ENCODE measurements at places on chromosomes 1 and 21.

DNA sequence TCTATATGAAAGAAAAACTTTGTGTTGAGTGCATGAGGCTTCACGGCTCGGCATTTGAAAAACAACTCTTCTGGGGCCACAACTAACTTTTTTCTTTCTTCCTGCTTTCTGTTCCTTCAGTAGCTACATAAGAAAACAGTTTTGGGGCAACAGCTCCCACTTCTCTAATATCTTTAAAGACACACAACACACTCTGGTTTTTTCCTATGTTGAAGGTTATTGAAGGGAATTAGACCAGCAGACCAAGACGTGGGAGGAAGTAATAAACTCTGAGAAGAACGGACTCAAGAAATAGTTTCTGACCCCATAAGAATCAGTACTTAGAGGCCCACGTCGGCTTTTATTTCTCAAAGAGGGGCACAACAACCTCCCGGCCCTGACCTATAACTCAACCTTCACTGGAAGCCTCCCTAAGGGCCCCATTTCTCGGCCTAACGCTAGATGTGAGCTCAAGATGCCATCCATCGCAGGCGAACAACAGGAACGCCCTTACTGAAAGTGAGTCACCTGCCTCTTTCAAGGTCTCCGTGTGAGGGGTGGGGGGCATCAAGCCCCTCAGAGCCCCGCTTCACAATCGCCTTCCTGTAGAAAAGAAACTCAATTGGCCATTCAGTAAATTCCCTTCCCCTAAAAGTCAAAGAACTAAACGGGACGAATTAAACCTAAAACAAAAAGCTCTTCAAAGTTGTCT lies 844 bp downstream of the ZMYM6 start:
- no peak for DNase-seq

DNA sequence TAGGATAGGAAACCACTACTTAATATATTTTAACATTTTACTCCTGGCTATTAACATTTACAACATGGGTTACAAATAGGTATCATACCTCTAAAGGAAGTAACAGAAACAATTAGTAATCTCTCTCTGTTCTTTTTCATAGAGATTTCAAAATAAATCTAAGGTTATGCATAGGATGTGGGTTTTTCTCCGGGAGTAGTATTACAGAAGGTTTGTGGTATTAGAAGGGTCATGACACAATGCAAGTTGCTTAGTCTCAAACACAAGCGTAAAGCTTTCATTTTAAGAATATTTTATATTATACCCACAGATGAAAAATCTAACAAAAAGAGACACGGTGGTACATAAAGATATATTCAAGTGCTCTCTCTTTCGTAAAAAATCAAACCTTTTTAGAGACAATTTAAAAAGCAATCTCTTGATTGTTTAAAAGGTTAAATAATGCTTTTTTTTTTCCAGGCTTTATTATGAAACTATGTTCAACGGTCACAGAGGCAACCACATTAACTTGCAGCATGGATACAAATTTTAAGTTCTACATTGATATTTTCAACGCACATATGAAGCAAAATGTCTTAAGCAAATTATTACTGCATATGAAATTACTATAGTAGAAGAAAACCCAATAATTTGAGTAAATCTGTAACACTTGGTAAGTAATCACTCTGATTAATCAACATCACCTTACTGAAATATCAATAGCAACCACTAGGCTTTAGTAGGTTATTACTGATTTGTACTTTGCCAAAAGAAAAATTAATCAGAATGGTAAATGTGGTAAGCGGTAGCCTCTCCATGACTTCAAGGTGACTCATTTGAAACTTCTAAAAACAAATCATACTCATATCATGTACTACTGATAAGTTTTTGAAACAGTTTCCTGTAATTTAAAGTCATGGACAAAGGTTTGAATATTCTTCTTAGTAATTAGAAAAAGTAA lies 97.4 kb upstream of the GFI1 start:
- DNase-seq, result no peak

- no peak for DNase-seq
Measured at GRCh38 chr1:199038156-199038555, 399.3 kb downstream of the PTPRC start.

GRCh38 chr1:97017895-97018294 lies 296.3 kb downstream of the PTBP2 start:
- no peak for DNase-seq

DNA sequence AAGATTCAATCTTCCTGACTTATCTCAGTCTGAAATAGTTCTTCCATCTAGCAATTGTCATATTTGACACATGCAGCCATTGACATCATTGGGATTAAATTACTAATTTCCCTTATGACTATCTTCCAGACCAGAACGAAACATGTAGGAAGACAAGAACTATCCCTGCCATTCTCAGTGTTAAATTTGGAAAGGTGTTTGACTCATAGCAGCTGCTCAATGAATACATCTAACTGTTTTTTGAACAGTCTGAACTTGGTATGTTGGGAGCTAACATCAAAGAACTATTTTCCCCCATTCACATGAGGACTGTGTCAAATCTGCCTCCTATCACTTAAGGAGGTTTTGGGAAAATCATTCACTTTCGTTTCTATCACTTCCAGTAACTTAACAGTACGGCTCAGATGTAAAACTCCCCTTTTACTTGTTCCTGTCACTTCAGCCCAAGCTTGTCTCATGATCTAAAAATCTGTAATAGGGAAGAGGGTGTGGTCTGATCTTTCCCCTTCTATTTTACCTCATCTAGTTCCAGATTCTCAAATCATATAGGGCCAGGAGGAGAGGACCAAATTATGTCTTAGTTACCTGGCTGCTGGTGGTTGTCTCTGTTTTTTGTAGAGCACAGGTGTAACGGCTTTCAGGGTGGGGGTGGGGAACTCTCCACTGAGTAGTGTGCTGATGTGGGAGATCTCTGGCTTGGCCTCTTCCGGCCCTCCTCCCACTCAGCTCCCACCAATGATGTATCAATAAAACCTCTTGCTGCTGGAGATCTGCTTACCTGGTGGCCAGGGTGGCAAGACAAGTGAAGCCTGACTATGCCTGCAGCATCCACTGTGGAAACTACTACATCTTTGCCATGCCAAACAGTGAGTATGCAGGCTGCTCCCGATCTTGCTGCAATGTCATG lies 26.2 kb upstream of the SLAMF1 start:
- DNase-seq, result no peak

DNA sequence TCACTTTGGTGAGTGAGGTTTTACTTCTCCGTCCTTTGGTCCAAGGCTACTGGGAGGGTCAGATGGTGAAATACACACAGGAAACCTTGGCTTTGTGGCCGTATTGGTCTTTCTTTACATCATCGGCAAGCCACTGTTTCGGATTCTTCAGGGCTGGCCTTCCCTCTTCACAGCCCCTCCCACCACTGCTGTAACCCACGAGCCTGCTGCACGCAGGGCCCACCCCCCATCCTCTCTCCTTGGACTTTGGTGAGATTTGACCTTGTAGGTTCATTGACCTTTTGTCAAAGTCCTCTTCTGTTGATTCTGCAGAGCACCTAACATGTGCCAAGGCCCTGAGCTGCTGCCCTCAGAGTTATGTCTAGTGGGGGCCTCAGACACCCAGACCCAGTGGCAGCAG lies 328.6 kb downstream of the CAMTA1 start:
- DNase-seq, result no peak

- no peak for DNase-seq
Measured at GRCh38 chr1:35220976-35221375, 28.0 kb upstream of the SFPQ start.

DNA sequence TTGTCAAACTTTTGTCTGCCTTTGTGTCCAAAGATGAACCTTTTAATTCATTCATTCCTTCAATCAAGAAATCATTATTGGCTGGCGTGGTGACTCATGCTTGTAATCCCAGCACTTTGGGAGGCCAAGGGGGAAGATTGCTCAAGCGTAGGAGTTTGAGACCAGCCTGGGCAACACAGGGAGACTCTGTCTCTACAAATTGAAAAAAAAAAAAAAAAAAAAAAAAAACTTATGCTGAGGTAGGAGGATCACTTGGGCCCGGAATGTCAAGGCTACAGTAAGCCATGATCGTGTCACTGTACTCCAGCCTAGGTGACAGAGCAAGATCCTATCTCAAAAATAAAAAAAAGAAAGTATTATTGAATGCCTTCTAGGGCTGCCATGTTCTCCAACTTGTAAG lies 51.3 kb upstream of the CXADR start:
- no peak for DNase-seq

DNA sequence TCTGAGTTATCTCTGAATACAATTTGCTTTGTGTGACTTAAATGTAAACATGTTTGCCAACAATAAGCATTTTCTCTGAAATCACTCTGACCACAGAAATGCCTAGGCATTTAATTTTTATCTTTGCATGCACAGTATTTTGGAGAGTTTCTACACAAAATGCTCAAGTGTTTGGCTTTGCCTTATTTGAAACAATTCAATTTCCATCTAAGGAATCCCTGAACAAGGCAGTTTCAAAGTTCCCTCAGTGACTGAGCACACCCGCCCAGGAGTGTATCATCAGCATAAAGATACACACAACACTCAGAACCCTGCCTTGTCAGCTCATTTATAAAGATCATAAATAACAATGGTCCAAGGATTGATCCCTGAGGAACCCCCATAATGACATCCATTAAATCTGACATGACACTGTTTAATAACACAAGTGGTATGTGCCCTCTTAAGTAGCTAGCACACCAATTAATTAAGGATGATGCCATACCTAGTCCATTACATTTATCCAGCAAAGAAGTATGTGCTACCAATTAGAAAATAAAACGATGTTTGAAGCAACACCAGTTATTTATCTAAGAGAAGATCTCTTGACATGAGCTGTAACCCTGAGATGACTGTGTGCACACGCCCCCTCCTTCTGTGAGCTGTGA lies 585.8 kb downstream of the ADGRL2 start:
- no peak for DNase-seq

DNA sequence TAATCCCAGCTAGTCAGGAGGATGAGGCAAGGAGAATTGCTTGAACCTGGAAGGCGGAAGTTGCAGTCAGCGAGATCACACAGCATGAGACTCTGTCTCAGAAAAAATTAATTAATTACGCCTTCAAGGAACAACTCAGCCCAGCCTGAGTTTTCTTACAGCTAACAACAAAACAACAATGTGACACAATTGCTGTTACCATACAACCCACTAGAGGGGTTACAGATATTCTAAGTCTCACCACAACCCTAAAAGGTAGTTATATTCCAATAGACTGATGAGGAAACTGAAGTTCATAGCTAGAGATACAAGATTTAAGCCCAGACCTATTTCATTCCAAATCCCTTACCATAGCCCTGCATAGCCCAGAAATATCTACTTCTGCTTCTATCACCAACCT lies 2.9 kb upstream of the LRRC8C start:
- no peak for DNase-seq

- peak; percentile 0 for DNase-seq
Measured at GRCh38 chr1:102550729-102551384, 554.1 kb upstream of the OLFM3 start.

DNA sequence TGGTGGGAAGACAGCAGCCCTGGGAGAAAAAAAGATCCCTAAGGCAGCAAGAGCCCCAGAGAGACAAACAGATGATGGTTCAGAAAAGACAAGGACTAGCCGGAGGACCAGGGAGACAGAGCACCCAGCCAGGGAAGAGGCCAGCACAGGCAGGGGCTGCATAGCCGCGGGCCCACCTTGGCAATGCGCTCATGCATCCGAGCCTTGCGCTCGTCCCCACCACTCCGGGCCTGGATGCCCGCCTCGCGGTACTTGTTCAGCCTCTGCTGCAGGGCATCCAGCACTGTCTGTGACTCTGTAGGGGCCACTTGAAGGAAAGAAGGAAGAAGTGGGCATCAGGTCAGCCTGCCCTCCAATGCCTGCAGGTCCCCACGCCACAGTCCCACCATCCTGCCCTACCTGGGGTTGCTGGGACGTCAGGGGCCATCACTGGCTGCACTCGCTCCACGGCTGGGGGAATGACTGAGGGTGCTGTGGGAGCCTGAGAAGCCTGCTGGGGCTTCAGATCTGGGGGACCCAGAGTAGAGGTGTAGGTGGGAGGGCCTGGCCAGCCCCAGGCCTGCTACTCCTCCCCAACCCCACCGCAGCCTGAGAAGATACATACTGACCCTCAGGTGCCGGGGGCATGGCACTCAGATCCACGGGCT lies 7.0 kb downstream of the CC2D1B start:
- DNase-seq, result no peak

- no peak for DNase-seq
Measured at GRCh38 chr21:16310176-16310575, 580.4 kb downstream of the USP25 start.

- no peak for DNase-seq
Measured at GRCh38 chr1:77620273-77620672, 62.2 kb downstream of the ZZZ3 start.

DNA sequence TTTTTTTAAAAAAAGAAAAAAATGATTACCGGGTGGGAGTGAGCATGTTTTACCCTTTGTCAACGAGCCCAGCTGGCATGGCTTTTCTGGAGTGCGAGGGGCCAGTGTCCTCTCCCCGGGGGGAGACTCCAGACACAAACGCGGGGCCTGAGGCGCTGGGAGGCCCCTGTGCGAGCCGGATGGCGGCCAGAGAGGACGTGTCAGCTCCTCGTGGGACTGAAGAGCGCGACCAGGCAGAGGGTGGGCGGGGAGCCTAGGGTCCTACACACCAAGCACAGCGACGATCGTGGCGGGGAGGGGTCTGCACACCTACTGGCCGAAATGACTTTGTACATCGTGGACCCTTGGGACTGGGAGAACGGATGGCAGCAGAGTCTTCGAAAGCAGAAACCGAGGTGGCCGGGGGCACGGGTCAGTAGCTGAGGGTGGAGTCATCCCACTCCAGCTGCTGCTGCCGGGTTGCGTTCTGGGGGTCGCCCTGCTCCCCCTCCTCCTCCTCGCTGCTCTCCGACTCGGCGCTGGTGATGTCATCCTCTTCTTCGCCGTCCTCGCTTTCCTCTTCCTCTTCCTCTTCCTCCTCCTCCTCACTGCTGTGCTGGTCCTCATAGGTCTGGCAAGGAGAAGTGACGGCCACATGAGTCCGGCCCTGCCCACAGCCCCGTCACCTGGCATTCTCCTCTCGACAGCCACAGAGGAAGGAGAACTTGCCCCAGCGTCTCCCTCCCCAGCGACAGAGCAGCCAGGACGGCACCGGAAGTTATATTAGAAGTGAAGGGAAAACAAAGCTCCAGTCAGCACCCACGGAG lies 78.8 kb downstream of the PIK3CD start:
- no peak for DNase-seq

GRCh38 chr1:54800899-54801759 lies at the start of gene TTC22:
TTC22 (minus strand) TSS chr1:54801323; CDS start chr1:54801163, 160 bp downstream.
- no peak for DNase-seq

- DNase-seq, result no peak
Measured at GRCh38 chr1:62212411-62212810, 17.8 kb downstream of the L1TD1 start.

- no peak for DNase-seq
Measured at GRCh38 chr1:201551877-201552731, 13.2 kb downstream of the NAV1 start.

DNA sequence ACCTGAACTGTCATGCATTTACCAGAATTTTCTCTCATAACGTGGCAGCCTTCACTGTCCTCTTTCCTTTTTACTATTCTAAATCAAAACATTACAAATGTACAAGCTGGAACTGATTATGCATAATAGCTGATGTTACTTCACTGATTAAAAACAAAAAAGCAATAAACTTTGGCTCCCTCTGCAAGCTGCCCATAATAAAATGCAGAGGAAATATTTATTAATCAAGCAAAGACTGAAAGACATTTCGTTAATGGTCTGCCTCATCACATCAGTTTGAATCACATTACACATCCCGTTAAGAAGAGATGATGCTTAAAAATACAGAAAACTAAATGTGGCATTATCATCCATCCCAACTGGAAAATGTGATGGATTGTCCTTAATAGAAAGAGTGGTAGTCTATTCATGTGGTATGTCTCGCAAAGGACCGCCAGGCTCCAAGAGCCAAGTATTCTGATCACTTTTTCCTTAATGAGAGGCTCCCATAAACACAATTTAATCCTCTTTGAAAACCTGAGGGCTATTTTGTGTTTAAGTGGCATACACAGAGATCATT lies 225.3 kb downstream of the RGS7 start:
- no peak for DNase-seq
